ENCODE measurements at places on chromosomes 3 and 15.

DNA sequence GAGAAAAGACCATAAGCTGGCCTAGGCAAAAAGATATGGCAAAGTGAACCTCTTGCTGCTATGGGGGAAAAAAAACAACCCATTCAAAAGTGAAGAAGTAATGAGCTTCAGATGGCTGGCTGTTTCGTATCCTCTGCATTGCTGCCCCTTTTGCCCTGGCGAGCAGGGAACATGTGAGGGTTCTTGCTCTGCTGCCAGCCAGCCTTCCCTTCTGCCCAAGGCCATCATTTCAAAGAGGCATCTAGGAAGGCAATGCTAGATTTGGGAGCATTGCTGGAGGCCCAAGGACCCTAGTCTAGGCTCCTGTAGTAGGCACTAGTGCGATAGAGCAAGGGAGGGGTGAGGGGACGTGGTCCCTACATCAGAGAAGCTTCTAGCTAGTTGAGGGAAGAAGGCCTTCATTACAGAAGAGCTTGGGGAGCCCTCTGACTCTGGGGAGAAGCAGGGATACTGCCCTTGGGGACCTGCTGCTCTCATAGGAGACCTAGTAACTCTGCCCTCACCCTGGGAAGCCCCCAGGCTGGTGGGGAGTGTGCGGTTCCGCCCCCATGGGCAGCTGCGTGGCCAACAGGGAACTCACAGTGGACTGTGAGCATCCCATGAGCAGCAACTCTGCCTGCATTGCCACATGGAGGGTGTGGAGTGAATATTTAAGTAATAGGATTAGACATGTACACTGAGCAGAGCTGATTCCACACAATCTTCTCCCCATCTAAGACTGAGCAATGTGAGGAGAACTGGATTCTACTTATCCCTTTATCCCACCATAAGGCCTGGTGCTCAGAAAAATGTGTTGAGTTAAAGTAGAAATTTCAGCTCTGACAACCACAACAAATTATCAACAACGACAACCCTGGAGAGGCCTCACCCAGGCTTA lies 21.3 kb downstream of the ITGA11 start:
- DNase-seq: no peak

GRCh38 chr3:23623844-23624243 lies 181.9 kb upstream of the UBE2E1 start:
- no peak for DNase-seq

DNA sequence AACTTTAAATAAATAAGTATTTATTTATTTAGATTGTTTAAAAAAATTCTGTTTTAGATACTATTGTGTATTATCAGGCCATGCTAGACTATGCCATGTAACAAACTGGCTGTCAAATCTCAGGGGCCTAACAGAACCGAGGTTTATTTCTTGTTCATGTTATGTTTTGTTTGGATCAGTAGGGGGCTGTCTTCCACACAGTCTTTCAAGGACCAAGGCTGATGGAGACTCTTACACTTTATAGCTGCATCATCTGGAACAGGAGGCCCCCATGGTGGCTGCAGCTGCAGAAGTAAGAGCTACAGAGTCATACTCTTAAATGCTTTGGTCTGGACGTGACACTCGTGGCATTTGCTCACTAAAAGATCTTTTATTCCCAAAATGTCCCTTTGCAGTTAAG lies 33.0 kb upstream of the ARL14 start:
- no peak for DNase-seq

- DNase-seq: no peak
Measured at GRCh38 chr3:152202976-152203626, 65.6 kb upstream of the MBNL1 start.

DNA sequence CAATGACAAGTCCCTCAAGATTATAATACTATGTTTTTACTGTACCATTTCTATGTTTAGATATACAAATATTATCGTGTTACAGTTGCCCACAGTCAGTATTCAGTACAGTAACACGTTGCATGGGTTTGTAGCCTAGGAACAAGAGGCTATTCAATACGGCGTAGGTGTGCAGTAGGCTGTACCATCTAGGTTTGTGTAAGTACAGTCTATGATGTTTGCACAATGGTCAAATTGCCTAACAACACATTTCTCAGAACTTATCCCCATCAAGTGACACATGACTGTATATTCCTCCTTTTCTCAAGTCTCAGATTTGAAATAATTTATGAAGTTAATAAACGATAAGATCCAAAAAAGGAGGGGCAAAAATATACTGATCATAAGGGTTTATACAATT lies 21.7 kb downstream of the ZDHHC3 start:
- no peak for DNase-seq

DNA sequence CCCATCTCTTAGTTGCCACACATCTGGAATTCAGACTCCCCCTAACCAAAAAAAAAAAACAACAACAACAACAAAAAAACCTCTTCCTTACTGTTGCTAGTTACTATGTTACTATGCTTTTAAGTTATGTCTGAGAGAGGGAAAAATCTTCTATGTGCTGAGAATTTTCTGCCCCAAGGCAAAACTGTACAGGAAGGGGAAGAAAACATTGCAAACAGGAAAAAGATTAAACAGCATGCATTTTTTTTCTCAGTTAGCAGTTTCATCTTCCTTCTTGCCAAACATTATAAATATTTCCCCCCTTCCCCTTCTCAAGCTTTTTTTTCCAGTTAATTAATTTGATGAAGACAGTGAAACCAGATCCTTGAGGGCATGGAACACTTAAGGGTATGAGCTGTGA lies 1.1 kb upstream of the CD200R1 start:
- DNase-seq: peak; percentile 86

DNA sequence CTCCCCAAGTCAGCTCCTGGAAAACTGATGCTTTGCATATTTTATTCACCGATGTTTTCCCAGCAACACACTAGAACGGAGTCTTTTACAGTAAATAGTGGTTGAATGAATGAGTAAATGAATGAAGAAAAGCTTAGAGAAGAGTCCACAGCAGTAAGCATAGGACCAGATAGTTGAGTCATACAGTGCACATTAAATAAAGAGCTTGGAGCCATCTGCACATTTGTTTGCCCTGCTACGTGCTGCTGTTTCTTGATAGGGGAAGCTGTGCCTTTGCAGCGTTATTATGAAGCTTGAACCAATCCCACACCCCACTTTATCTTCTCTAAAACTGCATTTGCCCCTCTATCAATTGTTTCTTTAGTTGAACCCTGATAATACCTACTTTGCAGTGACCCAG lies 1.2 kb downstream of the FAM98B start:
- no peak for DNase-seq

DNA sequence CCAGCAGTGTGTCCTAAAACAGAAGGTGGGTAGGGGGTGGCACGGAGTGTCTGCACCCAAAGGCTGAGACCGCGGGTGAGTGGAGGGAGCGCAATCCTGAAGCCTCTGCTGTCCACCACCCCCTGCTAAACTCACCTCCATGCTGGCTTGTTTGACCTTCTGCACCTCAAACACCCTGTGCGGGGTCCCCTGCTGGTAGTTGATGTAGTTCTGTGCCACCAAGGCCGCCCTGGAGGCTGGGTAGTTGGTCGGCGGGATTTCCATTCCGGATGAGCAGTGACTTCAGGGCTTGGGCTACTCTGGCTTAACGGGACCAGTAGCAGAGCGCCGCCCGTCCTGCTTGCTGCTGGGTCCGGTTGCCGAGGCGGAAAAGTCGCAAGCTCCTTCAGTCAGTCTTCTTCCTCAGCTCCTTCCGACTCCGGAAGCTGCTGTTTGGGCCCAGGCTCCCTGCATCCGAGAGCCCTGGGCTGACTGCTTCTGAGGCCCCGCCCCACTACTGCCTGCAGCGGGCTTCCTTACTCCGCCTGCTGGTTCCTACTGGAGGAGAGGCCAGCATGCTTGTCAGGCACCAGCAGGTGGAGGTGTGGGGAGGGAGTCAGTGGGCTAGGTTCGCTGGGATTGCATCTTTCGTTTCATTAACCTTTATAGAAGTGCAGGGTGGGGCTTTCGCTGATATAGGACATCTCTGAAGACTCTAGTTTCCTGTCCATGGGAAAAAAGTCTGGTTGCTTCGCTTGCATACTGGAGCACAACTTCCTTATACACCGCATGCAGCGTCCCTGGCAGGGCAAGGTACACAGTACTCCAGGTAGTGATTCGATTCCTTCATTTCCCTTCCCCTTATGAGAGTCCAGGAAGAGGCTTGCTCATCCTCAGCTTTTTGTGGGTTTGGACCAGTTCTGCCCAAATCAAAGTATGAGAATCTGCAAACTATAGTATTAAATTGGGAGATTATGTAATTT lies at the start of gene LXN:
TSS of gene LXN (minus strand) at position 434 of the 962 bp plus-strand sequence. CDS start at position 264, 170 bp downstream.
- DNase-seq: no peak

- DNase-seq: no peak
Measured at GRCh38 chr15:96234109-96234892, 96.2 kb upstream of the NR2F2 start.

DNA sequence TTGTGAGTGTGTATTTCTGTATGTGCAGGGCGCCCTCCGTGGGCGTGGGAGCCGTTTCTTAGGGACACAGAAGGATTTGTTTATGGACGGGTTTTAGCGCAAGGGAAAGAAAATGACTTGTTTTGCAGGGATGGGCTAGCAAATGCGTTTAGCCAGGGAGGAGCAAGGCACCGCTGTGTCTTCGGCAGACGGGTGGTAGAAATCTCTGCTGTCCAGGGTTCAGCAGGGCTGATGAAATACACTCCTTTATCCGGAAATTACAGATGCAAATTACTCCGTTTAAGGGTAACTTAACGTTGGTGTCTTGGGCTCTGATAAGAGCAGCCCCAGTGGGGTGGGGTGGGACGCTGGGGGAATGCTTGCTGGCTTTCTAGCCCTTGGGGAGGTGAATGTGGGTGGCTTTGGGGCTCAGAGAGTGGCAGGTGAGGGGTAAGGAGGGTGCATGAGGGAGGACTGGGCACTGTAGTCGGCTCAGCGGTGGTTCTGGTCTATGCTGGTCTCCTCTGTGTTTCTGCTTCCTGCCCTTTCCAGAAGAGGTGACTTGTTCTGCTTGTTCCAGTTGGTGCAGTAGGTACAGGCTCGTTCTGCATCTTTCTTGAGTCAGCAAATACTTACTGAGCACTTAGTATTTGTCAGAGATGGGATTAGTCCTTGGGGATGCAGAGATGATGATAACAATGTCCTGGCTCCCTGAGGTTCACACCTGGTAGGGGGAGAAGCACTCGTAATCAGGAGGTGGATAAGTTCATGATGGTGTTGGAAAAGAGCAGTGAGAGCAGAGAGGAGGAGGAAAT lies 954 bp downstream of the SV2B start:
- DNase-seq: no peak

DNA sequence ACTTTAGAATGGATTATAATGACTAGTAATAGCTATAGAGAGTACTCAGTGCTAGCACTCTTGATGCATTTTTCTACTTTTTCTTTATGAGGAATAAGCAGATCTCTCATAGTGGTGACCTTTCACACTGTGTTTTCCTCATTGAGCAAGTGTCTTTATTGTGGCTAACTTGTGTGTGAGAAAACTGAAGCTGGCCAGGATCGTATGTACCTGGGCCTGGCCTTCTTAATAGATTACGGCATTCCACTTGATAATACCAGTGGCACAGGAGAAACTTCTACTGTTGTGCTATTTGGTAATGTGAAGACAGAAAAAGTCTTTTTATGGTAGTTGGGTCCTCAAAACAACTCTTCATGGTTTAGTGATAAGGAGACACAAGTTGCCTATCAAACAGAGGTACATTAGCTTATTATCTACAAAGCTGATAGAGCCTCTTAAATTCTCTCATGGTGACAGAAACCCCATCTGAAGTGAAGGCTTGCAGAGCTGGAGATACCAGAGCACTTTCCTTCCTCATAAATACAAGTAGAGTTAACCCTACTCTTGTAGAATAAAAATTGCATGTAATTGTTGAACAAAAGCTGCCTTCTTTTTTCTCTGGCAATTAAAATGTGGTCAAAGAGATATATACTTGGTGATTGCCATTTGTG lies 64.6 kb downstream of the LYSMD4 start:
- no peak for DNase-seq

DNA sequence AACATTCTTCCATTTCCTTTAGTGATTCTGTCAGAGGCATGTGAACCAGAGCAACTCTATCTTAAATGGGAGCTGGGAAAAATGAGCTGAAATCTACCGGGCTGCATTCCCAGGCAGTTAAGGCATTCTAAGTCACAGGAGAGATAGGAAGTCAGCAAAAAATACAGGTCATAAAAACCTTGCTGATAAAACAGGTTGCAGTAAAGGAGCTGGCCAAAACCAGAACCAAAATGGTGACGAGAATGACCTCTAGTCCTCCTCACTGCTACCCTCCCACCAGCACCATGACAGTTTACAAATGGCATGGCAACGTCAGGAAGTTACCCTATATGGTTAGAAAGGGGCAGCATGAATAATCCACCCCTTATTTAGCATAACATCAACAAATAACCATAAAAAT lies 66.4 kb downstream of the B3GALNT1 start:
- no peak for DNase-seq

GRCh38 chr15:43318990-43319771 lies 11.2 kb downstream of the LCMT2 start:
- no peak for DNase-seq

GRCh38 chr3:49377483-49377882 lies 19.3 kb upstream of the GPX1 start:
- DNase-seq: no peak

GRCh38 chr3:188595890-188596376 lies 442.0 kb downstream of the LPP start:
- DNase-seq: no peak

DNA sequence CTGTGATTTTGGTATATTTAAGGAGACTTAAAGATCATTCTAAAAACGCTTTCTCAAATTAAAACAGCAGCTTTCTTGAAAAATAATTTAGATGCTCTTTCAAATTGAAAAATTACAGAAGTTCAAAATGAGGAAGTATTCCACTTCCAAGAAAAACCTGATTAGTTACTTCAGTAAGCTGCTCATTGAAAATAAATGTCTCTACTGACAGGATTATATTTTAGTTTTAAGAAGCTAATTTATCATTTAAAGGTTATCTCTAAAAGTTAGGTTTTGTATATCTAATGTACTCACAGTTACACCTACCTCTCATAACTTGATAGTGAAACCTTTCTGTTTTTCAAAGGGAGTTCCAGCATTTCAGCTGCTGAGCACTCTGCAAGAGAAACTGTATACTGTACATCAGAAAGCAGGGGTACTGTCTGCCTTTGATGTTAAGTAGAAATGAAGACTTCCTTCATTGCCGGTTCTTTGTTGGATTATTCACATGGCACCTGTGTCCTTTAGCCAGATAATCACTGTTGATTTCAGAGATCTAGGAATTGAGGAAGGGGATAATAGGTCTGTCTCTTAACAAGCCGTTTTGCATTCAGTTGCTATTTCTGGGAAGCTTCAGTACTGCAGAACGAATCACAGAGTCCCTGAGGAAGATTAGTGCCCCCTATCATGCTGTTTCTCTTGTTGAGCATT lies 161.6 kb downstream of the TCF12 start:
- DNase-seq: no peak

GRCh38 chr3:105137911-105138310 lies 228.8 kb upstream of the ALCAM start:
- no peak for DNase-seq

DNA sequence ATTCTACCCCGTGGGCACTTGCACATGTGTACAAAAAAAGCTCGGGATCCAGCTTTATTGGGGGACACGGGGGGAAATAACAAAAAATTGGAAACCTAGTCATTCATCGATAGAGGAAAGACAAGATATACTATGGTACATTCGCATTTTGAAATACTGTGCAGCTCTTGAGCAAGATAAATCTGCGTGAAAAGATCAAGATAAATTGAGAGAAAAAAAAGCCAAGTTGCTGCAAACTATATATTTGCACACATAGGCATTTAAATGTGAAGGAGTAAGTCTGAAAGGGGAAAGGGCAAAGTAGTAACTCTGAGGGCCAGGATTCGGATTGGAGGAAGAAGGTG lies 620 bp upstream of the UBR1 start:
- no peak for DNase-seq

Measured in SK-N-MC (cell line).